CD4-positive, alpha-beta T cell treated with Interleukin-15 for 4 hours (primary cell): ENCODE measurements at places on chromosomes 2 and 18.

GRCh38 chr2:88638123-88638650 lies 10.9 kb upstream of the EIF2AK3 start:
- no peak for DNase-seq

DNA sequence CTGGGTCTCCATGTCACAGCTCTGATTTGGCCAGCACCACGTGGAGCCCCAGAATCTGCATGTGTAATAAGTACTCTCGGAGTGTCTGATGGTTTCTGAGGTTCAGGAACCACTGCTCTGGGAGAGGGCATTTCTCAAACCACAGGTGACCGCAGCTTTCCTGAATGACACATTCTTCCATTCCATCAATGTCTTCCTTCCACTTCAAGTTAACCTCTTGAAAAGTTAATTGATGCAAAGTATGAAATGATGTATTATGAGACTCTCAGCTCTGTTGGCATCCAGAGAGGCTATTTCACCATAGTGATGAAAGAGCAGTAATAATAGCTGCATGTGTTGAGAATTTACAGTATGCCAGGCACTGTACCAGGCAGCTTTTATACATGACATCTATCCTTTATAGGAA lies 61.3 kb upstream of the CRIM1 start:
- DNase-seq = no peak

DNA sequence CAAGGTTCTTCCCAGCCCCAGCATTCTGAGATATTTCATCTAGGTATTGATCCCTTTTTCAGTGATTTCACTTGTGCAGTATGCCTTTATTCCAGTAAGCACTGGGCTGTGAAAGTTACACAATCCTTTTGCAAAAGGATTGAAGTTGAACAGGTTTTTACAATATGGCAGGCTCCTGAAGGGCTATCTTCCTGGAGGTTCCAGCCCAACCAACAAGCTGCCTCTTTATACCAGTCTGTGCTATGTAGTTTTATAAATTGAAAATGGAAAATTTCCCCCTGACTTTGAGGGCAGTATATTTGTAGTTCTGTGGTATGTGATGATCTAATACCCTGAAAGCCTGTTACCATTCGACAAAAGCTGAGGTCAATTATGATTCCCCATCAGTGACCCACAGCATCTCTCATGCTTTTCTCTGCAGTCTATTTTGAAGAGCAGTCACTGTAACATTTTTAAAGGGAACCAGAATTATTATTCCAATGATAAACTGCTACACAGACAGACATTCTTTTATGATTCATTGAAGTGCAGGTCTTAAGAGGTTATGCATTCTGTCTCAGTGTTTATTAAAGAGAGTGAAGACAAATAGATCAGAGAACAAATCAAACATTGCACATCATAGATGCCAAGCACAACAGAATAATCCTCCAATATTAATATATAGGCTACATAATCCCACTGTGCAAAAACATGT lies 35.2 kb upstream of the STPG4 start:
- no peak for DNase-seq

- DNase-seq = peak; percentile 69
Measured at GRCh38 chr2:28251337-28251736, 141.3 kb upstream of the FOSL2 start.

GRCh38 chr2:223768179-223768578 lies 69.2 kb downstream of the AP1S3 start:
- DNase-seq = no peak

DNA sequence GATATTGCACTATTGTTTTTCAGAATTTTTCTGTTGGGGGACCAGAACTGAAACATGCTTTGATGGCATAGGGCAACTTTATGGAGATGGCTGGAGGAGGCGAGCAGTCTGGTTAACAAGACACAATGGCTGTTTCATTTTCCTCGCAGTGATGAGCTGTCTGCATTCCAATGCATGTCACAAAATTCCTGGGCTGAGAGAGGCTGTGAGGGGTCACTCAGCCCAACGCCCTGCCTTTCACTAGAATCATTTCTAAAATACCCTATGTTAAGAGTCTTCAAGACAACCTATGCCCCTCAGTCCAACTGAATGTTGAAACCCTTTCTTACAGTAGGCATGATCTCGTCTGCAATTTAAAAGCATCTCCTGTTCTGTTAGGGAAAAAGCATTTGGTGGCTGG lies 1090.0 kb downstream of the BCL11A start:
- DNase-seq = no peak

DNA sequence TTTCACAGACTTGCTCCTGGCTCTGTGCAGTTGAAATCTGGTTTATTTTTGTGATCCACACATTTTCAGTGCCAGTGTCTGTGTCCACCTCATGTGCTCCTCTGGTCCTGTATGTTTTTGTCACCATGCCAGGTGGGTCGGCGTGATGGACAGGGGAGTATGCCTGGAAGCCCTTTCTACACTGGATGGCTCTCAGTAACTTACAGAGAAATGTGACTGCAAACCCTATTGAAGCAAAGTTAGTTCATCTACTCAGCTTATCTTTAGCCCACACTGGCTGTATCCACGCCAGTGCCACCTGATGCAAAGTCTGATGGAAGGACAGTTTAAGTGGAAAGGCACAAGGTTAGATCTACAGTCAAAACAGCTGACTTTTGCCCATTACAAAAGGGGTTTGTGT lies 4.3 kb downstream of the IMPA2 start:
- no peak for DNase-seq

DNA sequence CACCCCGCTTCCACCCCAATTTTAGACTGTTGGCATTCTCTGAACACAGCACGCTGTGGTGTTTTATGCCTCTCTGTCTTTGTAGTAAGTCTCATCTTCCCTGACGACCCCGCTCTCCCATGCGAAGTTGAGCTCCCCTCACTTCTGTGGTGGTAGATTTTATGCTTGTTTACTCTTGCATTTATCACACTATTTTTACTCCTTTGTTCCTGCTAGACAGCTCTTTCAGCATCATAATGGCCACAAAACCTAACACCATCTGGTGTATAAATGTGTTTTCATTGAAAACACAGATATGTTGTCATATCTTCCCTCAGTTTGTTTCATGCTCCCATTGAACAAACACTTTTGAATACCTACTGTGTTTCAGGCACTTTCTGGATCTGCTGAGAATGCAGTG lies 57.1 kb downstream of the PKP4 start:
- no peak for DNase-seq

DNA sequence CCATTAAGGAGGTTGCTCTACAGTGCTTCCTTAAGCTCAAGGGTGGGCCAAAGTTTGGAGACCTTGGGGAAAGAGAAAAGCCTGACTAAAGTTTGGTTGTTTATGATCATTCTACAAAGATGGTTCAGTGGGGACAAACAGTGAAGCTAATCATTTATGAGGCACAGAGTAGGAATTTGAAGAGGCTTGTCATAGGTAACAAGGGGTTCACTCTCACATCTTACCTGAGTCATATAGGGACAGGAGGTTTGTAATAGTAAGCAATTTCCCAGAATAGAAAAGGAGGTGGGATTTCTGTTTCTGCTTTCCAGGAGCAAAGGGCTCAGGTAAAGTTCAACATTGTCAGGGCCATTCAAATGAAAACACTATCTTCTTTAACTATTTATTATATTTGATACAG lies 787.9 kb downstream of the CPS1 start:
- no peak for DNase-seq

DNA sequence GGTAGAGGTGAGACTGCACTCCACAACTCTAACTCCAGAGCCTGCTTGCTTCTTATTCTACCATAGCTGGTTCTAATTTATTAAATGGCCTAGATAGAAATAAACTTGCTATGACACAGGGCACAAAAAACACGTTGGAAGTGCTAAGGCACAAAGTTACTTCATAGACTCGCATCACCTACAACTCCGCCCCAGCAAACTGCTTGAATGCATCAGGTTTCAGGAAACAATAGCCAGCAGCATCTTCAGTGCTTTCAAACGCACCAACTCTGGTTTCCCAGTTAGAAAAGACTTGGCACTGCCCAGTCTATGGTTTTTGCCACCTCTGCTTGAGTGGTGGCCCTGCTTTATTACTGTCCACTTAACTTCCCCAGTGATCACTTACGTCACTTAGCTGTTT lies 142.6 kb downstream of the RIF1 start:
- DNase-seq = no peak

DNA sequence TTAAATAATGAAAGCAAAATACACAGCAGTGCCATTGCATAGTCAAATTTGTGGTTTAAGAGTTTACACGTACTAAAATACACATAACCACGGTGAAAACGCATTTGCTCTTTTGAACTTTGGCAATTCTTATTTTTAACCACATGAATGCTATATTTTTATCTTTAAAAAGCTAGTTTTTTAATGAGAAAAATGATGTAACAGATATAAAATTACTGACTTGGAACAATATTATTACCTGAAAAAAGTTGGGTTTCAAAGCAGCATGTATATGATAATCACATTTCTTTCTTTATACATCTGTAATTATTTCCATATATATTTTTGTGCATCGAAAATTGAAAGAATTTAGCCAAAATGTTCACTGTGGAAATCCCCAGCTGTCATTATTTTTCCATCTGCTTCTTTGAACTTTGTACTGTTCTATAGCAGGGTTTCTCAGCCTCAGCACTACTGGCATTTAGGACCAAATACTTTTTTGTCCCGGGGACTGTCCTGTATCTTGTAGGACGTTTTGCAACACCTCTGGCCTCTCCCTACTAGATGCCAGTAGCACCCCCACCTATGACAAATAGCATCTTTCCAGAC lies 75.9 kb upstream of the CAB39 start:
- no peak for DNase-seq

- no peak for DNase-seq
Measured at GRCh38 chr2:203997481-203997880, 60.9 kb downstream of the ICOS start.

DNA sequence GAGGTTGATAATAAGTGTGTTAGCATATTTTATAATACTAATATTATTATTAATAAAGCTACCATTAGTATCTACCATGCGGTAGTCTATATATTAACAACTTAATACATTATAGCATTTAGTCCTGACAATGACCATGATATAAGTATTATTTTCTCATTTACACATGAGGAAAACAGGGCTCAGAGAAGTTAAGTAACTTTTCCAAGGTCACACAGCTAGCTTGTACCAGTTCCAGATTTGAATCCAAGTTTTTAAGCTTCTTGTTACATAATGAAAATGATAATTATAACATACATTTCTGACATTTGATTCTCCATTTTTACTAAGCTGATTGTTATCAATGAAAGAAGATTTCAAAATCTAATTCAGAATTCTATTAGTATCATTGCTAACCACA lies 310.6 kb downstream of the AGPS start:
- DNase-seq = no peak

DNA sequence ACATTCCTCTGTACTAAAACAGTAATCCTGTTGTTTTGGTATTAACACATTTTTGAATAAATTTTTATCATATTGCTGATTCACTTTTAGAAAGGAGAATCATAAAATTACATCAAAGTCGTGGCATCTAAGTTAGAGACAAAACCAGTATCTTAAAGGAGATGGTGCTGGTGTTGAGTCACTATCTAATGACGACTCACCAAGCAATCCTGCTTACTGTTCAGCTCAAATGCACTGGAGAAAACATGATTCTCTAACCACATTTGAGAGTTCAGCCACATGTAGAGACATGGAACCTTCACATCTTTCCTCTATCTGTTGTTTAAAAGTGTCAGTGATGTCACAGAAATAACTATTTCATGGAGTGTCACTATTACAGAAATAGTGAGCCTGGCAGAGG lies 473.8 kb downstream of the TGIF1 start:
- DNase-seq = no peak

DNA sequence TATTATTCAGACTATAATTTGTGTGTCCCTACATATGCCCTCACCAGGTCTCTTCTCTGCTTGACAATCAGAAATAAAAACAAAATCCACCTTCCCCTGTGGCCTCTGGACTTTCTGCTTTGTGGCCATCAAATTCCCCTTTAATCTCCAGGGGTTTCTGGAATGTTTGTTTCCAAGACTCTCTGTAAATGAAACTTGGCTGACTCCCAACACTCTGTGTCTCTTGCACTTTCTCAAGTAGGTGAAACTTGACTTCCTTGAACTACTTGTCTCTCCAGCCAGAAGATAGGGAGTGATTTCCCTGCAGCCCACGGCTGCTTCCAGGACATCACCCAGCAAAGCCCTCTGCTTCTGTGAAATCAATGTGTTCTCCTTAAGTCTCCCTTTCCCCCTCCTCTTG lies 54.1 kb upstream of the AQP4 start:
- DNase-seq = no peak

GRCh38 chr2:118687698-118688097 lies 159.8 kb downstream of the EN1 start:
- DNase-seq = no peak

GRCh38 chr2:14722904-14723570 lies 90.5 kb downstream of the LRATD1 start:
- DNase-seq = no peak

DNA sequence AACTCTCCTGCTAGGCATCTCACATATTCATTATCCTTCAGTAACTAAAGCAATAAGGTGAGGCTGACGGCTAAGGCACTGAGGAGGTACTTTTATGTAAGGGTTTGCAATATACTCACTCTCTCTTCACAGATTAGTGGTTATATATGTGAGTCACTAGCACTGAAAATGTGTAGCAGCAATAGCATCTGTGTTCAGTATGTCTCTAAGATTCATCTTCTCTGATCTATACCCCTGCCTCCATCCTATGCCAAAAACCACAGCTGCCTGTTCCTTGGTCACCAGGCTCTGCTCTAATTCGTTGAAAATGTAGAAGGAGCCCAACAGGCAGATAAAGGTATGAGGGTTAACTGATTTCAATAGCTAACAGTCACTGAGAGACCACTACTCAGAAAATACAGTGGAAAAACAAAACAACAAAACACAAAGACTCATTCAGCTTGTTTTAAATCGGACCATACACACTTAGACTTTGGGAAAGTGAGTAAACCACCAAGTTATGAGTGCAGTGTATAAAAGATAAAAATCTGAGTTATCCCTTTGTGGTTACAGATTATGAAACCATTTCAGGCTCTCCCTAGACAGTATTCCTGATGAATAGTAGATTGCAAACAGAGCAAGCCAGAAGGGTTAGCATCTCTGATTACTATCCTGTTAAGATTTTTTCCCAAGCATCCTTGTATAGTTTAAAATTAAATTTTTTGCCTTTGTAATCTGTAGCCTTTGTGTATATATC lies 75.3 kb upstream of the CYP26B1 start:
- DNase-seq = no peak

DNA sequence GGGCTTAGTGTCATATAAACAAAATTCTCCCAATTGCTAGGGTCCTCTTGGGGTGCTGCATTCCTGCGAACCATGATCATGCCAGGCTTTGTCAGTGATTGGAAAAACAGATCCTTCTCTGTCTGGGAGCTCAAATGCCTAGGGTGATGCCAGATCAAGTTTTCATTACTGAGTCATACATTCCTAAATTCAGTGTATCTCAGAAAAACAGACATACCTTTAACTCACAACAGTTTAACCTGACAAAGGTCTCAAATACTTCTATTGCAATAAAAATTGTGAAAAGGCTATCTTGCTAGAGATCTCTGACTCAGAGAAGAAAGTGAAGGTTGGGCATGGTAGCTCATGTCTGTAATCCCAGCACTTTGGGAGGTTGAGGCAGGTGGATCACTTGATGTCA lies 86.9 kb downstream of the SH3YL1 start:
- DNase-seq = no peak

- DNase-seq = peak; percentile 17
Measured at GRCh38 chr18:63342206-63342605, 22.6 kb upstream of the BCL2 start.

- peak; percentile 31 for DNase-seq
Measured at GRCh38 chr18:11688972-11689668, at the start of gene GNAL. TSS of gene GNAL (plus strand) at chr18:11689264. CDS start at chr18:11689564, 300 bp downstream.

GRCh38 chr2:229104025-229104424 lies 167.1 kb downstream of the PID1 start:
- DNase-seq = no peak

- DNase-seq = no peak
Measured at GRCh38 chr2:226979004-226979403, 143.2 kb downstream of the RHBDD1 start.
